Left renal pelvis (tissue), 4 donors: ENCODE measurements at places on chromosomes 16 and 17.

- no peak for DNase-seq
Measured at GRCh38 chr16:49354991-49355390, 18.6 kb upstream of the C16orf78 start.

DNA sequence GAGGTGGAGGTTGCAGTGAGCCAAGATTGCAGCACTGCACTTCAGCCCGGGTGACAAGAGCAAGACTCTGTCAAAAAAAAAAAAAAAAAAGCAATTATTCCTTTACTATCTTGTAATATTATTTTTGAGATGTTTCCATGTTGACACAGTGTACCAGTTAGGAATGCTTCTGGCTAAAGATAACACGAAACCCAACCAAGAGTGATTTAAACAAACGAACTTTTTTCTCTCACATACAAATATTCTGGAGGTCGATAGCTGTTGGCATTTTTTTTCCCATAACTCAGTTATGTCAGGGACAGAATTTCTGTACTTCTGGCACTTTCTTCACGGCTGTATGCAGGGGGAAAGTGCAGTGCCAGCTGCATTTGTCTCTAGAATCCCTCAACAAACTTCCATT, 9.9 kb upstream of the PPM1D start:
- DNase-seq = no peak

DNA sequence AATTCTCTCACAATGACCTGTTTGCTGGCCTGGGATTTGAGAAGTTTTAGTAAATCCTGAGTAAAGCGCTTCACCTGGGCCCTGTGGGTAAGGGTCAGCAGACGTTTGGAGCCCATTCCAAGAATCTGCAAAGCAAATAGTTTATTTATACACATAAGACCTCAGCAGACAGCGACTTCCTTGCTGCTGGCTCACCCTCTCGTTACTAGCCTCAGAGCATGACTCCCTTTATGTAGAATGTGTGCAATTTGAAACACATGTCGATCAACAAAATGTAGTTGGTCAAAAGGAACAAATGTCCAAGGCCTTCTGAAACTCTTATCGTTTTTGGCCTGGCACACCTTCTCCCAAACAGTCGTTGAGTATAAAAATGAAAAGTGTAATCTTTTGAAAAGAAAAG, 31.3 kb downstream of the MARF1 start:
- DNase-seq = no peak

DNA sequence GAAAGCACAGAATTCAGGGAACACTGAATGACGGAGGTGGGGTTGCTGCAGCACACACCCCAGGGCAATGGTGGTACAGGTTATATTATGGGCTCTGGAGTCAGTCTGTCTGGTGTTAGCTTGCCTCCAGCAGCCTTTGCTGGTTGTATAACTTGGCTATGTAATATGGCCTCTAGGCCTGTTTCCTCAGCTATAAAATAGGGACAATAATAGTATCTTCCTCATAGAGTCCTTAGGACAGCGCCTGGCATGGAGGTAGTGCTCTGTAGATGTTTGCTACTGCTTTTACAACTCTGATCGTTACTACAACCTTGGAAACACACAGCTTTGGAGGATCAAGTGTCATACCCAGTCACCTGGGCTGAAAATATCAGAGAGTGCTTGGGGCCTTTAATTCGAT, 31.5 kb downstream of the GTF3C1 start:
- DNase-seq = no peak

- no peak for DNase-seq
Measured at GRCh38 chr17:34226011-34226743, 28.9 kb upstream of the CCL2 start.

- DNase-seq = no peak
Measured at GRCh38 chr17:42227849-42228700, 33.8 kb upstream of the GHDC start.

DNA sequence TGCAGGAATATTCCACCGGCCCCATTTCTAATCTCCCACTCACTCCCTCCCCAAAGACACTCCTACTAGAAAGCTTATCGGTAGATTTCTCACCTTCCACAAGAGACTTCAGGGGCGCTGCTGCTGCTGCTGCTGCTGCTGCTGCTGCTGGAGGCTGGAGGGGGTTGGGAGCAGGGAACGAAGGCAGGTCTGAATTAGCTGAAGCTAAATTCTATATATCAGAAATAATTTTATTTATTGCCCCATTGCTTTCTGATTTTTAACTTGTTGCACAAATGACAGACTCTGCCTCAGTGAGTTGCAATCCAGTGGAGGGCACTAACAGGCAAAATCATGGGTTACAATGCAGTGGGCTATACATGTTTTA, 25.8 kb upstream of the HLF start:
- DNase-seq = no peak

DNA sequence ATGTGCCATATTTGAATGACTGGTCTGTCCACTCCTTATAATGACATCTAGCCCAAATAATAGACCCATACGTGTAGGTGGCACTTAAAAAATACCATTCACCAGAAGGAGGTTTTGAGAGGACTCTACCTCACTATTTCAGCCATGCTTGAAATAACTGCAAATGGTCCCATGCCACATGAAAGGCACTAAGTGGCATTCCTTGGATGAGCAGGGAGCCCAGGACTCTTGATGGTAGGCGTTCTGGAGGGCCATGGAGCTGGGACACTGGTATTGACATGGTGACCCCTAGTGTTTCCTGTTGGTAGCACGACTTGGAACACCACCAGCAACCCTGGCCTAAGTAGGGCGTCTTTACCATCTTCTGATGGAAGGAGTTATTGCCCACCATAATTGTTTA, 148.7 kb upstream of the ZFHX3 start:
- DNase-seq = no peak

- DNase-seq = no peak
Measured at GRCh38 chr16:49349446-49350168, 24.0 kb upstream of the C16orf78 start.

DNA sequence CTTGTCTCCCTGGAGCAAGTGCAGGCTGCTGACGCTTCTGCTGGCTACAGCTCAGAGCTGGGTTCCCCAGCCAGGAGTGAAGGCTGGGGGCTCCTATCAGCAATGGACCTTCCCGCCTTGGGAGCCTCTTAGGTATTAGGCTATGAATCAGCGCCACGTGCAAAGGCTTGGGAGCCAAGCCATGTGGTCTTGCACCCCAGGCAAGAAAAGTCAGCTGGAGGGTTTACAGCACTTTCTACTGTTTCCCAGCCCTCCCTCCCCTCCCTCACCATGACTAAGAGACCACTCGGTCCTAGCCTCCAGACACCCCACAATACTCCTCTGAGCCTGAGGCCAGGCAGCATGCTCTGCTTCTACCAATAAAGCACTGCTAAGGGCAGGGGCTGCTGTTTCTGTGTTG, 12.3 kb downstream of the EPX start:
- DNase-seq = no peak

DNA sequence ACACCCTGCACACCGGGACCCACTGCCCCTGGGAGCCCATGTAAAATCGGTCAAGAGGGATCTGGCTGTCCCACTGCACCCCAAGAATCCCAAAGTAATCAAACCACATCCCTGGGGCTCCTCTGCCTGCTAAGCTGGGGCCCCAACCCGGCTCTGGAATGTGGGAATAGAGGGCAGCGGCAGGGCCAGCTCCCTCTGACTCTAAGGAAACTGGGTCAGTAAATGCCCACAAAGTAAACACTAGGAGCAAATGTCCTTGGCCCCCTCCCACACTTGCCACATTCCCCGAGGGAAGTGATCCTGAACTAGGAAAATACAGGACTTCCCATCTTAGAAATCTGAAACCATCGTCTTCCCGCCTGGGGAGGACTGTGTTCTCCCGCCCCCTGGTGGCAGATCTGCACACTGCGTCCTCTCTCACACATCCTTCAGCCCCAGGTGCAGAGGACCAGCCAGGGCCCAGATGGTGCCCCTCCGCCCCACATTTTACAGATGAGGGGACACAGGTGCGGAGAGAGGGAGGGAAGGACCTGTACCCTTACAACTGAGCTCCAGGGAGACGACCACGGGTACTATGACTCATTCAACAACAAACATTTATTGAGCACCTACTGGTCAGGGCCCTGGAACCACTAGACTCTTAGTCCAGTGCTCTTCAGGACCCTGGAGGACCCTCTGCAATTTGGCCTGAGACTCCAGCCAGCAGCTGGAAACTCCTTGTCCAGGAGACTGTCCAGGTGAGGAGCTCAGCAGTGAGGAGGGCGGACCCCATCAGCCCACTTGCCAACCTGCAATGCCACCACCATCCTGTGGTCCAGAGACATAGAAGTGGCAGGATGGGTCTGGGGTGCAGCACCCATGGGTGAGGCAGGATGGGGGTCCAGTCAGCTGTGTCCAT, 10.1 kb downstream of the P3H4 start:
- DNase-seq = peak; percentile 89

DNA sequence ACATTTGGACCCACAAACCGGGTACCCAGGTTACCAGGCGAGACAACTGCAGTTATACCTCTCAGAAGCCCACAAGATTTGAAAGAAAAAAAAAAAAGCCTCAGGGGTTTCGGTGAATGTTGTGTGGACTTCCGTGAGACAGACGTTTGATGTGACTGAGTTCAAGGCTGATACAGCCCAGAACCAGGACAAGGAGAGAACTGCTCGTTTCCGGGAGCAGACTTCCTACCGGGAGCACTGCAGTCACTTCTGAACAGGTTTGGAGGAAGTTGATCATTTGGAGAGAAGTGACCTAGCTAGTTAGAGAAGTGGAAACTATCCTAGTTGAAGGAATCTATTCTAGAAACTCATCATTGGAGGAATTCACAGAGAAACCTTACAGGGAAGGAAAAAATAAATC, 847 bp downstream of the CKLF start:
- no peak for DNase-seq

DNA sequence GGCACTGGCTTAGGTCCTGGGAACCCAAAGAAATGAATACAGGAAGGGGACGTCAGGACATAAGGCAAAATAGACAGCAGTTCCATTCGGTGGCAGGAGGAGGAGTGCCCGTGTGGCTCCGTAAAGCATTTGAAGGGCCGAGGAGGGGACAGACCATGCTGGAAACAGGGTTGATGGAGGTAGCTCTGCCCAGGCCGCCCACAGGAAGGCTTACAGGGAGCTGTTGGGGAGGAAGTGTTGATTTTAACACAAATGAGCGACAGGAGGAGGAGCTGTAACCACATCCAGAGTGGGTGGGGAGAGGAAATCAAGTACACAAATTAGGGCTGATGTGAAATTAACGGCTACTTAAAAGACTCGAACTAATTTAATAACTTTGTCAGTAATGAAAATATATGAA, 54.6 kb downstream of the RBFOX3 start:
- DNase-seq = no peak

GRCh38 chr17:54191261-54191660, 368.5 kb downstream of the KIF2B start:
- no peak for DNase-seq

- DNase-seq = no peak
Measured at GRCh38 chr17:55327225-55328088, 62.7 kb downstream of the HLF start.

DNA sequence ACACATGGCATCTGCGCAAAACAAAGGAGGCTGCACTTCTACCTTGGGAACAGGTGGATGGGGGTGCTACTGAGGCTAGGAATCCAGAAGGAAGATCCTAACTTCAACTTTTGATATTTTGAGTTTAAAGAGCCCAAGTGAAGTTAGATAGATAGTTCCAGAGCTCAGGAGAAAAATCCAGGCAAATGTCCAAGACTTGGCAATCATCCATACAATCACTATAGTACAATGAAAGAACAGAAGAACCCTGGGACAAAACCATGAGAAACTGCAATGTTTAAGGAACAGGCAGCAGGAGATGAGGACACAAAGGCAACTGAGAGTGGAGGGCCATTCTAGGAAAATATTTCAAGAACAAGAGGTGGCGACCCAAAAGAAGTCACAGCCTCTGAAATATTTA, 12.4 kb downstream of the CDYL2 start:
- no peak for DNase-seq

DNA sequence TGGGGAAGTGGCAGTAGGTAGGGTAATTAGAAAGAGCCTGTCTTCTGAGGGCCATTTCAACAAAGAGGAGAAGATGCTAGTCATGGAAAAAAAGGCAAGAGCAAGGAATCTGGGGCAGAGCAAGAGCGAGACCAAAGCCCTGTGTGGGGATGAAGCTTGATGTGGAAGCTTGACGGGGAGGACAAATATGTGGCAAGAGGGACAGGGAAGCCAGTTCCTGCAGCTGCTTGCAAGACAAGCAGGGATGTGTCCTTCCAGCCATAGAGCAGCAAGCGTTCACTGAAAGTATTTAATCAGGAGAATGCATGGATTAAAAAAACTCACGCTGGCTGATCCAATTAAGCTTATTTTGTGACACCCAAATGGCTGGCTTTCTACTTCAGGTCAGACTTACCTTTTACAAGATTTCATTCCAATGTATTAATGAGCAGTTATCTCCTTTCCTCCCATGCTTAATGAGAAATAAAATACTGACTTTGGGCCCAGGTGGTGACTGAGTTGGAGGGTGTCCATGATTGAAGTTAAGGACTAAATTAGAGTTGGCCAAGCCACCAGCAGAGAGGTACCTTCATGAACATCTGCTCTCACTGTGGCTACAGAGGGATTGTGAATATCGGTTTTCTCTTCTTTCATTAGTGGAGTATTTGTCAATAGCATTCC, 76.8 kb downstream of the ABCA8 start:
- no peak for DNase-seq

DNA sequence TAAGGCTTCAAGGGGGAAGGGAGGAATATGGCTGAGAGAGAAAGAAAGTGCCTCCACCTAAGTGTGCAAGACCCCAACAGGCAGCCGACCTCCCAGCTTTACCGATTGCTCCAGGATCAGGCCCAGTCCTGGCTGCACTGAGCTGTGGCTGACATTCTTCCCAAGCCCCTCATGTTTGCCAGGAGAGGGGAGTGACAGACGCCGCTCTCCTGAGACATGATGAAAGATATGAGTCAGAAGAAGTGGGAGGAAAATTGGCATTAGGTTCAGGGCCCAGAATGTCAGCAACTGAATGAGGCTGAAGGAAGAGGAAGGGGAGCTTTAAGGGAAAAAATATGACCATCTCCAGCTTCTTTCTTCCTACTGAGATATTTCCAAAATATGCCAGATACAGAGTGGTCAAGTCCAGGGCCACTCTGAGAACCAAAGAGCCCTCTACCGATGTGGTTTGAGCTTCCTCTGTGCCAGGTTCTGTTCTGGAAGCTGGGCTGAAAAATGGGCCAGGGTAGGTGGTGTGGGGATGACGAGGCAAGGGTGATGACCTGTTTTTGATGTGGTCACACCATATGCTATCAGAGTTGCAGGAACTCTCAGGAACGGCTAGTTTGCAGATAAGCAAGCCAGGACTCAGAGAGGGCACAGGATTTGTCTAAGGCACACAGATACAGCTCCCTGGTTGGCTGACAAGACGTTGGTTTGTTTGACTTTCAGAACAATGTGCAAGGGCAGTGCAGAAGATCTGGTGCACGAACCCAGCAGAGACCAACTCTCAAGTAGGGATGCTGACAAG, 176.7 kb downstream of the SOX9 start:
- no peak for DNase-seq

GRCh38 chr17:53150101-53150698, 672.5 kb upstream of the KIF2B start:
- no peak for DNase-seq
